ENCODE measurements at places on chromosomes 3 and 15.

DNA sequence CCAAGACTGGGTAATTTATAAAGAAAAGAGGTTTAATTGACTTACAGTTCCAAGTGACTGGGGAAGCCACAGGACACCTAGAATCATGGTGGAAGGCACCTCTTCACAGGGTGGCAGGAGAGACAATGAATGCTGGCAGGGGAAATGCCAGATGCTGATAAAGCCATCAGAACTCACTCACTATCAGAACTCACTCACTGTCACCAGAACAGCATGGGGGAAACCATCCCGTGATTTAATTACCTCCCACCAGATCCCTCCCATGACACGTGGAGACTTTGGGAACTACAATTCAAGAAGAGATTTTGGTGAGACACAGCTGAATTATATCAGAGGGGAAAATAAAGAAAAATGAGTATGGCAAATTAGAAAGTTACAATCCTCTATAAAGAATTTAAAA lies 310.9 kb downstream of the BCHE start:
- DNase-seq = no peak

DNA sequence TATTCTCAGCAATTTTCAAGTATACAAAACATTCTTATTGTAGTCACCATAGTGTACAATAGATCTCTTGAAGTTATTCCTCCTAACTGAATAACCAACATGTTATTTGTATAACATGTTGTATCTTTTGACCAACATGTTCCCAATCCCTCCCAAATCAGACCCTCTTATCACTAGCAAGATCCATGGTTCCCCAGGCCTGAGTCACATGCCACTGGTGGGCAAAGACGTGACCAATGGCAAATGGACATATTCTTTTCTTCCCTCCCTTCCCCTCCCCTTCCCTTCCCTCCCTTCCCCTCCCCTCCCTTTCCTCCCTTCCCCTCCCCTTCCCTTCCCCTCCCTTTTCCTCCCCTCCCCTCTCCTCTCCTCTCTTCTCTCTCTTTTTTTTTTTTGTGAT lies 45.4 kb downstream of the AMOTL2 start:
- DNase-seq = no peak

- no peak for DNase-seq
Measured at GRCh38 chr15:99070208-99070607, 34.7 kb upstream of the SYNM start.

DNA sequence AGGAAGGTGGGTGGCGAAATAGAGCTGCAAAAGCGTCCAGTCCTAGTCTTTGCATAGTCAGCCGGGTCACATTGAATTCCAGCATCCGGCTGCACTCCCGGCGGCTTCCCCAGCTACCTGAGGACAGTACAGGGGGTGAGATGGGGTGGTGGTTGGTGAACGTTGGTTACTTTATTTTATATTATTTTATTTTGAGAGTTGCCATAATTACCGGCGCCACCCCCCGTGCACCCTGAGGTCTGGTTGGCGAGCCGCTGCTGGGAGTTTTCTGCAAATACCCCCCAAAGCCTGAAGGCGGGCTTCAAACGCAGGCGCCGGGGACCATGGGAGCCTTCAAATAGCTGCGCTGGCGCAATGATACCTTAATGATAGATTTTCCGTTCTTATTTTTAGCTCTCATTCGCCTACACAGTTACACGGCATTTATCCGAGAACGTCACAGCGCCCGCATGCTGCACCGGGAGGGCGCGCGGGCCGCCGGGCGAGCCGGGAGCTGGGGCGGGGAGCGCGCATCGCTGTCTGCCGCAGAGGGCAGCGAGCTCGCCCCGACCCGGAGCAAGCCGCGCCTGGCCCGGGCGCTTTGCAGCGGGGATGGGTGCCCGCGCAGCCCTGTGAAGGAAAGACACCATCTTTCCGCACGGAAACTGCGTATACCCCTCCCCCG lies 756 bp upstream of the RASGRF1 start:
- peak; percentile 15 for DNase-seq

DNA sequence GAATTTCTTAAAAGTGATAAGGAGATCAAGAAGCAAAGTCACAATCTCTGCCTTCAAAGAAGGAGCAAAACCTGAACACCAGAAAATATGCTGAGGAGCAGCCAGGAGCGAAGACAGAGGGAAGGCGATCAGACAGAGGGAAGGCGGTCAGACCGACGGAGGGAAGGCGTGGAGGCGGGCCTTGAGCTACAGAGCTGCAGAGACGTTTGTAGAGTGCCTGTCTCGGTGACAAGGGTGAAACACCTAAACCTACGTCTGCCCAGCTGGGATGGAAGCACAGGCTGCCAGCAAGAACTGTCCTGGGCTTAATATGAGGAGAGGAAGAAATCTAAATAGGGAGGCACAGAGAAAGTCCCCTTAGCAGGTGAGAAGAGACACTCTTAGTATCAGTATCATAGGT lies 476.0 kb downstream of the OCA2 start:
- no peak for DNase-seq

DNA sequence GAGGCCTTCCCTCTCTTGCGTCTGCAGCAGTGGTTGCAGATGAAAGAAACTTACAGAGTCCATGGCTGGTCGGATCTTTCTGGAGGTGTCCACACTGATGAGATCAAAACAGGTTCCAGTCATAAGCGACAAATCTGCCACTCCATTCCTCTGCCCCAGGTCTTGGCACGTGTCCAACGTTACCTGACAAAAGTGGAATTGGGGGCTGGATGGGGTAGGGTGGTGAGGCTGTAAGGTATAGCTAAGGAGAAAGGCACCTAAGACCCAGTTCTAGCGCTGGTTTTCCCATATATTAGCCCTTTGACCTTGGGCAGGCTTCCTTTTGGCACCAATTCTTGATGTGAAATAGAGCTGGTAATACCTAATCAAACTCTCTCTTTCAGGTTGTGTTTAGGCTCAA lies 11.0 kb downstream of the FAM43A start:
- DNase-seq = no peak

- DNase-seq = peak; percentile 41
Measured at GRCh38 chr3:48697952-48698351, 12.2 kb upstream of the NCKIPSD start.

- DNase-seq = peak; percentile 14
Measured at GRCh38 chr15:22808240-22808639, 21.8 kb downstream of the NIPA1 start.

Measured in hematopoietic multipotent progenitor cell treated with erythropoietin and hydrocortisone succinate and interleukin-3 and kit ligand, for 6 days (in vitro differentiated cells).